Spleen (tissue), 13 donors: ENCODE measurements at places on chromosomes 5 and 9. TPM values are rescaled to one million over a fixed set of nuclear protein-coding genes. Genes with fewer than 3 reads are reported as not detected.
A peak's percentile ranks its signal among the peaks of the same experiment; 100 is the strongest.

Gene LVRN
- not detected for total RNA-seq

DNA sequence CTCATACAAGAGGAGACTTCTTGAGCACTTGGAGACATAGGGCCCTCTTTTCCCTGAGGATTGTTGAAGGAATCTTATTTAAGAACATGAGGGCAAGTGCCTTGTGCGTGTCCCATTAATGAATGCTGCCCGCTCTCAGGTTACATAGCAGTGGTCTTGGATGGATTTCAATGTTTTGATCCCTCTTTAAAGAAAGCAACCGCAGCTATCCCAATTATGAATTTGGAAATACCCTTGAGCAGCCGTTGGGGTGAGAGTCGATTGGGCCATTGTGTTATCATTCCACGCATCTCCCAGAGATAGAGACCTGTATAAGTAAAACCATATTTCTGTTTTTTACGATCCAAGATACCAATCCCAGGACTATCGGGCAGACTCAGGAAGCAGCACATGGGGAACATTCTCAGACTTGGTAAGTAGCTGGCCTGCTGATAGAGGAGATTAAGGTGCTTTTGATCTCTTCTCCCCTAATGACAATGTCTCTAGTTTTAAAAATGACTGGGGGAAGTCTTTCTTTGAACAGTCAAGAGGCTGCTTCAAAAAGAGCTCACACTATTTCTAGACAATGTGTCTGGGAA lies 145.3 kb downstream of the MACROH2A1 start:
- H3K27me3 ChIP-seq: no peaks in the 10 kb centered on the region
- H3K4me1 ChIP-seq: no peaks in the 10 kb centered on the region
- no peaks in the 10 kb centered on the region for H3K36me3 ChIP-seq
- no peak overlapping the region for H3K4me3 ChIP-seq
- no peak overlapping the region for H3K27ac ChIP-seq

Gene KCNV2
- total RNA-seq: not detected

DNA sequence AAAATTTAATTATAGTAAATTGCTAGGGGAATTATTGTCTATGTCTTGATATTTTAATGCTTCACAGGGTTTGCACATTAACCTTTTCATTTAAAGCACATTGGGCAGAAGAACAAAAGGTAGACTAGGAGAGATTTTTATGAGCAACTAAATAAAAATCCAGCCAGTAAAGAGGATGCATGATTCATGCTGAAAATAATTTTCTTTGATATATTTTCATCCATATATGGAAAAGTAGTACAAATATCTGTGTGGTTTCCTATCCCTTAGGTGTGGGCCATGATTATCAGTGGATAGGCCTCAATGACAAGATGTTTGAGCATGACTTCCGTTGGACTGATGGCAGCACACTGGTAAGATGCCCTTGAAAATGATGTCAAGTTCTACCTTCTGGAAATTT lies 83.1 kb downstream of the VCAN start:
- H3K4me3 ChIP-seq: no peak overlapping the region
- no peak for DNase-seq
- no peak overlapping the region for H3K27ac ChIP-seq
- H3K4me1 ChIP-seq: no peaks in the 10 kb centered on the region
- H3K36me3 ChIP-seq: no peaks in the 10 kb centered on the region

GRCh38 chr5:31285025-31285424 lies 91.5 kb downstream of the CDH6 start:
- no peaks in the 10 kb centered on the region for H3K36me3 ChIP-seq
- no peak overlapping the region for H3K27ac ChIP-seq
- peaks cover 5% of the 10 kb centered on the region for H3K4me1 ChIP-seq
- no peak for DNase-seq
- H3K27me3 ChIP-seq: no peaks in the 10 kb centered on the region
- H3K4me3 ChIP-seq: no peak overlapping the region

DNA sequence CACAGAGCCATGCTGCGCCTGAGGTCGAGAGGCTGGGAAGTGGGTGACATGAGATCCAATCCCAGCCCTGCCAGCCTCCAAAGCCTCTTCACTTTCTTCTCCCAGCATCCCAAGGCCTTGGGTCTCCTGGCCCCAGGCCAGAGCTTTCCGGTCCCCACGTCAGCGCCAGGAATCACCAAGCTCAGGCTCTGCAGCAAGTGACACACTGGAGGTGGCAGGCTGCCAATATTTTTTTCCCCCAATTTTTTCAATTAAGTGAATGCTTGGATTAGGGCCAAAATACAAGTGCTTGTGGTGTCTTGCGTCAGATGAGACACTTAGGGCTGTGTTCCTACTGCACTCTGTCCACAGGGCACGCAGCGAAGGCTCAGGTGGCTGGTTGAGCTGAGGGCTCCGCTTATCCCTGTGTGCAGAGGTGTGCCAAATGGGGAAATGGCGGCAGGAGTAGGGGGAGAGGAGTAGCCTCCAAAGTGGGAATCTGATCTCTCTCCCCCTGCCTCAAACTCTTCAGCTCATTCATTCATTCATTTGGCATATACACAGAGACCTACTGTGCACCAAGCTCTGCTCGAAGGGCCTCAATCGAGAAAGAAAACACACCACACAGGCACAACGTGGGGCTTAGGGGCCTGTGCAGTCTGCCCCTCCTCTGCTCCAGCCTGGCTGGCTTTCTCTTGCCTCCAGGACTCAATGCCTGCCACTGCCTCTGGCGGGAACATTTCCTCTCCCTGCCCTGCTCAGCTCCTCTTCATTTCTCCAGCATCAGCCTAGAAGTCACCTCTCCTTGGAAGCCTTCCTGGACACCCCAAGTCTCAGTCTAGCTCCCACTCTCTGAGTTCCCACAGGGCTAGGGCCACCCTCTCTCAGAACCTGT lies 16.6 kb downstream of the SH3PXD2B start:
- H3K27me3 ChIP-seq: no peaks in the 10 kb centered on the region
- H3K4me1 ChIP-seq: peaks cover 11% of the 10 kb centered on the region
- no peak overlapping the region for H3K4me3 ChIP-seq
- H3K36me3 ChIP-seq: no peaks in the 10 kb centered on the region

Gene IL17B
- total RNA-seq: not detected

- H3K27ac ChIP-seq: no peak overlapping the region
- DNase-seq: no peak
- H3K36me3 ChIP-seq: no peaks in the 10 kb centered on the region
- H3K4me1 ChIP-seq: no peaks in the 10 kb centered on the region
- no peak overlapping the region for H3K4me3 ChIP-seq
- no peaks in the 10 kb centered on the region for H3K27me3 ChIP-seq
These were observed 99.2 kb upstream of the SLC30A5 start for GRCh38 chr5:68994645-68995044.

- no peak for DNase-seq
- no peak overlapping the region for H3K4me3 ChIP-seq
- H3K36me3 ChIP-seq: no peaks in the 10 kb centered on the region
- H3K27me3 ChIP-seq: peaks cover 39% of the 10 kb centered on the region
- H3K4me1 ChIP-seq: no peaks in the 10 kb centered on the region
These were observed 64.0 kb upstream of the FOXE1 start for GRCh38 chr9:97788763-97789663.

Gene SPATA31D4
- not detected for total RNA-seq

DNA sequence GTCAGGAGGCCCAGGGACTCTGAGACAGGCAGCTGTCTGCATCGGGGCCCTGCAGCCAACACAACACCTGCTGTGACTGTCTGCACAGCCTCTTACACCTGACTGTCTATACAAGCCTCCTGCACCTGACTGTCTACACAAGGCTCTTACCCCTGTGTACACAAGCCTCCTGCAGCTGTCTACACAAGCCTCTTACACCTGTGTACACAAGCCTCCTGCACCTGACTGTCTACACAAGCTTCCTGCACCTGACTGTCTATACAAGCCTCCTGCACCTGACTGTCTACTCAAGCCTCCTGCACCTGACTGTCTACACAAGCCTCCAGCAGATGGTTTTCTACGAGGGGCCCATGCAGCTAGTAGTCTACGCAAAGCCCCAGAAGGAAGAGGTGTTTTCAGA lies 18.6 kb downstream of the IRX2 start:
- no peaks in the 10 kb centered on the region for H3K36me3 ChIP-seq
- H3K27me3 ChIP-seq: peaks cover 44% of the 10 kb centered on the region
- no peaks in the 10 kb centered on the region for H3K4me1 ChIP-seq
- no peak overlapping the region for H3K27ac ChIP-seq
- DNase-seq: no peak

- no peak overlapping the region for H3K27ac ChIP-seq
- H3K27me3 ChIP-seq: no peaks in the 10 kb centered on the region
- no peak for DNase-seq
These were observed 383.1 kb upstream of the KLF4 start for GRCh38 chr9:107872457-107873192.

DNA sequence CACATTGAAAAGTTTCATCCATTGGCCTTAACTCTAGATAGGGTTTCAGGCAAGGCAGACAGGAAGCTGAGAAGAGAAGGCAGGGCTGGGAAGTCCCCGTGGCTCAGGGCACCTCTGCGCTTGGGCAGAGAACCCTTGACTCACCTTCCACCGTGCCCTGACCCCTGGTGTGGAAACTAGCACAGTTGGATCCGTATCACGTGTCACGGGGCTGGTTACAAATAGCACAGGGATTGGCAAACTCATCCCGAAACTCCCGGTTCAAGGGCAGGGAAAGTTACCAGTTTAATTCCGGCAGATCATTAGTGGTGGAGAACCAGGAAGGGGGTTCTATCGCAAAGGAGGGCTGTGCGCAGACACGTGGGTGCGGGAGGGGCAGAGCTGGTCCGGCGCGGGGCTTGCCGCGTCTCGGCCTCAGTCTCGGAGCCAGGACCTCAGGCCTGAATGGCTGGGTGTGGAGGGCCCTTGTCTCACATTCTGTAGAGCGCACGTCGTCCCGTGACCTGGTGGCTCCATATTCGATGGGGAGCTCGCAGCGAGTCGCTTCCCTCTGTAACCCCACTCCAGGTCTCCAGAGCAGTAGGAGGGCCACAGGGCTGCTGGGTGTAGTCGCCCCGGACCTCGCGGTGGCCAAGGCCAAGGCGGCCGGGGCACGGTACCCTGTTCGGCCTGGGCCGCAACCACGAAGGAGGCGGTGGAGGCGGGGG lies 771 bp upstream of the TMEM171 start:
- H3K36me3 ChIP-seq: no peaks in the 10 kb centered on the region
- peak overlapping the region; percentile 39 for H3K4me3 ChIP-seq
- DNase-seq: peak; percentile 80

Gene GCNT1
- 37.6 TPM for total RNA-seq

DNA sequence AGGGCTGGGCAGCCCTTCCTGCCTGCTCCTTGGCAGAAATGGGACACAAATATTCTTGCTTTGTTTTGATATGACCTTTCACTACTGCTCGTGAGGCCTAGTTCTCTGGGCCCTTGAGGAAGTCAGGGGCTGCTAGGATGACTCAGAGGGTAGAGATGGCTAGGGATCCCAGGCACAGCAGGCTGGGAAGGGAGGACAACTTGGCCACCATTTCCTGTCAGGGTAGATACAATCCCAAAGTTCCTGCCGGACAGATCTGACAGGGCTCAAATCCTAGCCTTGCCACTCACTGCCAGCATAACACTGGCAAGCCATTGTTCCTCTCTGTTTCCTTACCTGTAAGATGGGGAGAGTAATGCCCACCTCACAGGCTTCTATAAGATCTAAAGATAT lies 31.7 kb upstream of the MEIKIN start:
- H3K36me3 ChIP-seq: no peaks in the 10 kb centered on the region
- no peak overlapping the region for H3K27ac ChIP-seq
- no peaks in the 10 kb centered on the region for H3K4me1 ChIP-seq
- DNase-seq: no peak

Gene CCL21
- total RNA-seq: 279 TPM

Gene GLDC
- total RNA-seq: 0.60 TPM

- peak; percentile 76 for DNase-seq
- H3K36me3 ChIP-seq: no peaks in the 10 kb centered on the region
- H3K4me1 ChIP-seq: peaks cover 58% of the 10 kb centered on the region
- H3K27me3 ChIP-seq: no peaks in the 10 kb centered on the region
- H3K27ac ChIP-seq: peak overlapping the region; percentile 100
These were observed 2.6 kb upstream of the SQSTM1 start for GRCh38 chr5:179817890-179818745.

GRCh38 chr5:42467981-42468524 lies 44.8 kb downstream of the GHR start:
- no peak for DNase-seq
- H3K4me3 ChIP-seq: no peak overlapping the region
- H3K4me1 ChIP-seq: no peaks in the 10 kb centered on the region

DNA sequence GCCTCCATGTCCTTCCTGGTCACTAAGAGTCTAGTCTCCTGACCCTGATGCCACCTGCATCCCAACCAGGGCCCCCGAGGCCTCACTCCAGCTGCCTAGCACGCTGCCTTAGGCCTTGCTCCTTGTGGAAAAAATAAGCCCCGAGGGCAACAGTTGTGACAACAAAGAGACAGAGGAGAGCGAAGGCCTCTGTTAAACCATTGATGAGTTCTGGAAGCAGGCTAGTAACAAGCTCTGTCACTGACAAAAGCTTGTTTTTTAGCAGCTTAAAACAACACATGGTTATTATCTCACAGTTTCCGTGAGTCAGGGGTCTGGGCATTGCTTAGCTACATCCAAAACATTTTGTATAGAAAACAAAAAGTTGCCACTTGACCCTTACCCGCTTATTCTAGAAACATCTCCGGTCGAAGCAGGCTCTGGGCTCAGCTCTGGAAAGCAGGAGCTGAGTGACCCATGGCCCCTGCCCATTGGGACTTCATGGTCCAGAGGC lies 48.2 kb upstream of the TBC1D2 start:
- no peak for DNase-seq
- H3K36me3 ChIP-seq: no peaks in the 10 kb centered on the region
- no peaks in the 10 kb centered on the region for H3K4me1 ChIP-seq

Gene CCL27
- 0.70 TPM for total RNA-seq

GRCh38 chr5:54009357-54009756 lies 301.0 kb downstream of the ARL15 start:
- H3K36me3 ChIP-seq: no peaks in the 10 kb centered on the region
- H3K4me1 ChIP-seq: no peaks in the 10 kb centered on the region
- DNase-seq: no peak
- no peaks in the 10 kb centered on the region for H3K27me3 ChIP-seq
- no peak overlapping the region for H3K4me3 ChIP-seq
- H3K27ac ChIP-seq: no peak overlapping the region
